ENCODE measurements at places on chromosomes 6 and 20.

- DNase-seq: no peak
These were observed 4.2 kb upstream of the ZC2HC1B start for GRCh38 chr6:143859891-143860660.

DNA sequence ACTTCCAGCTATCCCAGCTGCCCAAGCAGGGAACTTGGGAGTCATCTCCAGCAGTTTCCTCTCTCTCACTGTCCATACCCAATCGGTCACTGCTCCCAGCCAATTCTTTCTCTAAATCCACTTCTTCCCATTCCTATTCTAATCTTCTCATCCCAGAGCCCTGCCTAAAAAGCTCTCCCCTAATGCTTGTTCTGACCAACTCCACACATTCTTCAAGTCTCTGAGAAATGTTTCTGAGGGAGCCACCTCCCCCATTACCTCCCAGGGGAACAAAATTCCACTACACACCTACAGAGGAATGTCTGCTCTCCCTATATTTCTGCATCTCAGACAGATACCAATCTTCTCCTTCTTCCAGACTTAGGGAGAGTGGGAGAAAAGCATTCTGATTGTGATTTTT lies 14.0 kb downstream of the SLC17A4 start:
- no peak for DNase-seq

- DNase-seq: no peak
These were observed 36.6 kb upstream of the DUSP22 start for GRCh38 chr6:255751-256083.

- peak; percentile 28 for DNase-seq
These were observed 22.5 kb upstream of the HFE start for GRCh38 chr6:26064619-26065257.

DNA sequence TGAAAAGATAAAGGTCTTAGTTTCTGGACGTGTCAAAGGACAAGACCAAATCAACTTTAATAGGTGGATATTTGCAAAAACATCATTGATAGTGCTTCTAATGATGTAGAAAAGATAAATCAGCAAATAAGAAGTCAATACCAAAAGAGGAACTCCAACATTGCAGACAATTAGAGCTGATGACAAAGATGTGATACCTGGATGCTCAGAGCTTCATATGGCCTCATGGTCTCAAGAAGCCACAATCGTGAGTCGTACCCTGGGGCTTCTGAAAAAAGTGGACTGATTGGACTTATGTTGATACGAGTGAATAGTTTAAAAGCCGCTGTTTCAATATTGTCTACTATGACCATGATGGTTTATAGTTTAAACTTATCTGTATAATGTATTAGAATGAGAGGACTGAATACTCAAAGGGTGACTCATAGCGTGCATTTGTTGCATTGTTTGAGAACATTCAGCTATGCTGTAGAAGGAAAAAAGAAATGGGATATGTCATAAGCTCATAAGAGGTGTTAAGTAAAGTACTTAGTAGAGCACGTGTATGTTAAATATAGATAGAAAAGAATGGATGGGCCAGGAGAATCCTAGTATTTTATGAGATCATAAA lies 54.6 kb upstream of the RIPOR2 start:
- no peak for DNase-seq

DNA sequence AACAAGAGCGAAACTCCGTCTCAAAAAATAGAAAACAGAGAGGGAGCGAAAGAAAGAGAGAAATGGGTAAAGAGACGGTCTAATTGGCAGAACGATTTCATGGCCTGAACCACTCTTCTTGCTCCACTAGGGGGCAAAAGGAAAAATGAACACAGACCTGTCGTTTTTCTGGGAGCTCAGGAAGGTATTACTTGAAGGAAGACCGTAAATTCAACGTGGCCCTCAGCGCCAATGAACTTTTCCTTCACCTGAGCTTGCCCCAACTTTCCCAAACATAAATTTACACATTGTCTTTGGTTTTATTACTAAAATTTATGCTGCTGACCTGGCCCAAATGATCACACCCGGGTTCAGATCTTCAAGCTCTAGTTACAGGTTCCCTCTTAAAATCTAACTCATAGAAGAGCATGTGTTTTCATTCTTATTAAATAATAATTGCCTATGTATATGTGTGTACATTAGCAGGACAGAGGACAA lies 67.3 kb downstream of the ATP9A start:
- no peak for DNase-seq

- no peak for DNase-seq
These were observed 1.8 kb downstream of the EPB41L2 start for GRCh38 chr6:131061041-131061750.

GRCh38 chr20:12049125-12049524 lies 131.4 kb downstream of the BTBD3 start:
- DNase-seq: no peak

GRCh38 chr6:4404415-4404814 lies 269.0 kb upstream of the ECI2 start:
- no peak for DNase-seq

- DNase-seq: no peak
These were observed 128.0 kb upstream of the TNFAIP3 start for GRCh38 chr6:137738931-137739504.

GRCh38 chr6:40386200-40386599 lies 201.0 kb downstream of the LRFN2 start:
- DNase-seq: no peak

DNA sequence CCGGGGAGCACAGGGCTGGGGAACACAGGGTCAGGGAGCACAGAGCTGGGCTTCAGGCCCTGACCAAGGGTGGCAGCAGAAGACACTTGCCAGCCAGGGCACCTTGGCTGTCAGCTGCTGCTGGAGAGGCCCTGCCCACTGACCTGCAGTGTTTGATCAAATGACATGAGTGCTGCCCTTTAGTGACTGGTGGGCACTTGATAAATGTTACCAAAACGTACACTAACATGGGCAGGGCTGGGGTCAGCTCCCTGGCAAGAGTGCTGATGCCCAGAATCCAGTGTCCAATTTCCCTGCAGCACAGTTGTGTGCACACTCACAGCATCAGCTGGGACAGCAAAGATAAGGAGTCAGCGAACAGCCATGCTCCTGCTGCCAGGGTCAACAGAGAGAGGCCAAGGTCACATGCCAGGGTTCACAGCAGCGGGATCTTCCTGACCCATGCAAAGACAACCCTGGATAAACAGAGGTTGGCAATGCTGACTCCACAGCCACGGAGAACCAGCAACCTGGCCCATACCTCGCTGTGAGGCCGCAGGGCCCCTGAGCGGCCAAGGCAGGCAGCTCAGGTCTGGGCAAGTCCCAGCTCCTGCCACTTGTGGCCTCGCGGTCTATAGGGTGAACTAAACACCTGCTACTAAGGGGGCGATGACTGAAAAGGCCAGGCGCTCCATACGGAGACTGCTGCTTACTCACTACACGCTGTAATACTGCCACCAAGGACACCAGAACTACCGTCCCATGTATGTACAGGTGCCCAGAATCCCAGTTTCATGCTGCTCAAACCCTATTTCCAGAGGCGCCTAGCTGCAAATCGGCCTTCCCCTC lies 46.3 kb downstream of the NINL start:
- no peak for DNase-seq

Data from activated CD4-positive, alpha-beta T cell treated with anti-CD3 and anti-CD28 coated beads, Interleukin-2, amount 50 U/mL, for 1 hour (primary cell).